ENCODE measurements at places on chromosomes 2 and 18.

- ATAC-seq = no peak
Measured at GRCh38 chr2:75607988-75608683, 38.4 kb upstream of the MRPL19 start.

DNA sequence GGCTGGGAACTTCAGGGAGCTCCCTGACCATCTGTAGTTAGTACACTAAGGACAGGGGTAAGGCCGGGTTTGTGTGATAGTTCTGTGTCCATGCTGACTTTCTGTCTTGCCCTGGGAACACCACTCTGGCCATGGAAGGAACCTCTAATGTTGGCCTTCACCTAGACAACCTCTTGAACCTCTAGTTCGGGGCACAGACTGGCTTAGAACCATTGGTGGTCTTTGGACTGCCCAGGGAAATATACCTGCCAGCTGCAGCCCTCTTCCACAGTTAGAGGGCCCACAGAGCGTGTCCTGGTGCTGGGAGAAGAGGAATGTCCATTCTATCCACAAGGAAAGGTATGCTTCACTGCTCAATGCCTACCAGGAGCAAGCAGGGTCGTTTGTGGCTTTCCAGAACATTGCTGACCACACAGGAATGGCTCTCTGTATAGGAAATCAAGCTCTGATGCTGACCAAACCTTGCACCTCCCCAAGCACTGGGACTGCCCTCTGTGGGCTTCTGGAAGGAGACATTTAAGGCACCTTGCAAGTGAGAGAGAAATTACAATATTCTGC, 318.8 kb upstream of the EPAS1 start:
- ATAC-seq = no peak

GRCh38 chr2:72999729-73000725, 71.5 kb downstream of the SFXN5 start:
- peak; percentile 78 for ATAC-seq

- ATAC-seq = no peak
Measured at GRCh38 chr18:26993568-26993967, 128.1 kb upstream of the AQP4 start.

DNA sequence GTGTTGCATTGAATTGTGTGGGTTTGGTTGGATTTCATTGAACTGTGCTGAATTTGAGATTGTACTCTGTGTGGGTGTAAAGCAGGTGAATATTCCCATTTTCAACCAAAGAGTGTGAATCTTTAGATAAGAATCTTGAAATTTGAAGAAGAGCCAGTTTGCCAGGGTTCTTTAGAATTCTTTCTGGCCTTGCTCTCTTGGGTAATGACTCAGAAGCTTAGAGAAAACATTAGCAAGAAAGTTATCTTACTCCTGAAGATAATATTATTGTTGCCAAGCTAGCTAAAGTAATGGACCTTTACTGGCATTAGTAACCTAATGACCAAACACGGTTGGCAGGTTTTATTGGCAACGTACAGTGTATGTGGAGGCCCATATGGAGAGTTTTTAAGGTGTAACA, 46.4 kb upstream of the SIX3 start:
- no peak for ATAC-seq

DNA sequence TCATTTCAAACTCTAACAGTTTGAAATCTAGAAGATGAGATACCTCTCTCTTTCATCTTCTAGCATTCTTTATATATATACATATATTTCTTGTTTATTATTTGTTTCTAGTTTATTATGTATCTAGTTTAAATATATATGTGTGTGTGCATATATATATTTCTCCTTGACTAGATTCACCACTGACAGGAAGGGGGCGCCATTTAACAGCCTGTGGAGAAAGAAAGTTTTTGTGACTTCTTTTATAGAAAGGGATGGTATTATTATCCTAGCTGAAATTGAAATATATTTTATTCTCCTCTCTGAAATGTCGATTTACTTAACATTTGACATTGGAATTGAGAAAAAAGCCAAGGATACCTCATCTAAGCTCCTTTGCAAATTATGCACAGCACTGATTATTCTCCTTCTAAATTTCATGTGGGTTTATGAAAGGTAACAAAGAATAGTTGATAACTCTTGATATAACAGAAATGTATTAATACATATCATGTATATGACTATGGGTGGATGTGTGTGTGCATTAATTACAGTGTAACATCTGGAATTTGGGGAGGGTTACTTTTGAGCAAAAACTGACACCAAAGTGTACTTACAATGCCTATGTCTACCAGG, 160.7 kb upstream of the NT5C1B start:
- no peak for ATAC-seq

DNA sequence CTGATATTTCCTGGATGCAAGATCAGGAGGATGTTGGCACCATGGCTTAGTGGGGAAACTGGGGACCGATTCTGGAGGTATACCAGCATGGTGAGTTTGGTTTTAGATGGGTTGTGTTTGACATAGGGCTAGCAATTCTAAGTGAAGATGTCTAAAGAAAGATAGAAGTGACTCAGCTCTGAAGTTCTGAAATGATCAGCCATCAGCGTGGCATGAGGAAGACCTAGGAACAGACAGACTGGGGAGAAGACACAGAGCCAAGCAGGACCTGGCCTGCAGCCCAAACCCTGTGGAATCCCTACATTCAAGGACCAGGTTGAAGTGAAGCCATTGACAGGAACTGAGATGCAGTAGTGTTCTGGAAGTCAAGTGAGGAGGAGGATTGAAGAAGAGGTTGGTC, 39.8 kb downstream of the HRH4 start:
- no peak for ATAC-seq

- no peak for ATAC-seq
Measured at GRCh38 chr2:95010126-95010525, 15.4 kb upstream of the MAL start.

DNA sequence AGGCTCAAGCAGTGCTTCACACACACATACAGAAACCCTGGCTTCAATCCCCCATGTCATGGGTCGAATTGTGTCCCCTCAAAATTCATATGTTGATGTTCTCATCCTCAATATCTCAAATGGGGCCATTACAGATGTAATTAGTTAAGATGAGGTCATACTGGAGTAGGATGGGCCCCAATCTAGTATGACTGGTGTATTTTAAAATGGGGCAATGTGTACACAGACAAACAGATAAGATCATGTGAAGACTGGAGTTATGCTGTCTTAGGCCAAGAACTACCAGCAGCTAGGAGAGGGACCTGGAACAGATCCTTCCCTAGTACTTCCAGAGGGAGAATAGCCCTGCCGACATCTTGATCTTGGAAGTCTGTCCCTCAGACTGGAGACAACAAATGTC, 167.7 kb downstream of the MYO3B start:
- no peak for ATAC-seq

- ATAC-seq = no peak
Measured at GRCh38 chr2:177868806-177869205, 203.8 kb downstream of the PDE11A start.

GRCh38 chr2:78553866-78554647, 471.4 kb upstream of the REG3G start:
- no peak for ATAC-seq

- ATAC-seq = no peak
Measured at GRCh38 chr2:238820916-238821315, 27.0 kb upstream of the TWIST2 start.

- ATAC-seq = no peak
Measured at GRCh38 chr2:72613931-72614330, 211.9 kb downstream of the EXOC6B start.

DNA sequence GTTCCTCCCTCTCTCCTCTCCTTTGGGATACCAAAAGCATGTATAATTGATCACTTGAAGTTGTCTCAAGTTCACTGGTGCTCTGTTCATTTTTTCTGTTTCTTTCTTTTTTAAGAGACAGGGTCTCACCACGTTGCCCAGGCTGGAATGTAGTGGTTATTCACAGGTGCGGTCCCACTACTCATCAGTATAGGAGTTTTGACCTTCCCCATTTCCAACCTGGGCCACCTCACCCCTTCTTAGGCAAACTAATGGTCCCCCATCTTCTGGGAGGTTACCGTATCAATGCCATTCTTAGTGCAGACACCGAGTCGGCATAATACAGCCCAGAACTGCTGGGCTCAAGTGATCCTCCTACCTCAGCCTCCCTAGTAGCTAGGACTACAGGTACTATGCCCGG, 31.3 kb upstream of the TMEM247 start:
- no peak for ATAC-seq

DNA sequence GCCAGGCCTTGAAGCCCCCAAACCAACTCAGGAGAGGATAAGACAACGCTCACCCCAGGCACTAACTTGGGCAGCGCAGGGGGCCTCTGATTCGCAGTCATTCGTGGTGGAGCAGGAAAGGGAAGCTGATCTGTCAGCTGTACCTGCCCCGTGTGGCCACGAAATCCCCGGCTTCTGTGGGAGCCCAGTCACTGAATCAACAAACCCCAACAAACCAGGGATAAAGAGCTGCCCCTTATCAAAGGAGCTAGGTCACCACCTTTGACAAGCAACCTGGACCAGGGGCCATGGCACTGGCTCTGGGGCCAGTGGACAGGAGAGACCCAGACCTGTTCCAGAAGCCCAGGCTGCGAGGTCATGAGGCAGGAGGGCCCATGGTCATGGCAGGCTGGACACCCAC, 14.5 kb downstream of the SDC1 start:
- no peak for ATAC-seq

DNA sequence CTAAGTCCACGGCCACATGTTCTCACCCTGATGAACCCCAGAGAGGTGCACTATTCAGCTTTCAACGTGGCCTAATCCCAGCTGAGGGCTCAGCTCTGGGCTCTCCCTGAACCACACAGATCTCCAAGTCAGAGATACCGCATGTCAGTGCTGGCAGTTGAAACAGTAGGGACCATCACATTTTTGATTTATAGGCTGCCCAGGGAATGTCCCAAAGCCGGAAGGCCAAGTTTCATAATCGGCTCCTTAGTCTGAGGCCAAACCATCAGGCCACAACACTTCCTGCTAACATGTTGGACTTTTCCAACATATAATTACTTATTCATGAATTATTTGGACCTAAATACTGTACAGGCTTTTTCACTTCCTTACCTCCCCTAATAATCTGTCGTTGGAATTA, 91.9 kb upstream of the KLHL29 start:
- ATAC-seq = no peak

DNA sequence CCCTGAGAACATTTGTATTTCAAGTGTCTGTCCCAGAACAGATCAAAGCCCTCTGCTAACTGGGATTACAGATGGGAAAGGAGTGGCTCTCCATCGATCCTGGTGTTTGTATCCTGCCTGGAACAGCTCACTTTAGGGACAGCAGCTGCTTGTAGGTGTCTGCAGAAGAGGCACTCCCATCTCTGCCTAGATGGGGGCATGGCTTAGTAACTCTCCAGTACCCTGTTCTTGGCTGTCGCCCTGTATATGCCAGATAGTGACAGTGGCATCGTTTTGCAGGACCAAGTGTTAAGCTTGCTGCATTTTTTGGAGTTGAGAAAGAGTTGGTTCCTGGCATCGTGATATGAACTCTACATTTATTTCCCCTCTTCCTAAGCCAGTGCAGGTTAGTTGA, 189.9 kb downstream of the SH3RF3 start:
- ATAC-seq = no peak

GRCh38 chr2:156459720-156460119, 23.5 kb downstream of the GPD2 start:
- ATAC-seq = no peak

DNA sequence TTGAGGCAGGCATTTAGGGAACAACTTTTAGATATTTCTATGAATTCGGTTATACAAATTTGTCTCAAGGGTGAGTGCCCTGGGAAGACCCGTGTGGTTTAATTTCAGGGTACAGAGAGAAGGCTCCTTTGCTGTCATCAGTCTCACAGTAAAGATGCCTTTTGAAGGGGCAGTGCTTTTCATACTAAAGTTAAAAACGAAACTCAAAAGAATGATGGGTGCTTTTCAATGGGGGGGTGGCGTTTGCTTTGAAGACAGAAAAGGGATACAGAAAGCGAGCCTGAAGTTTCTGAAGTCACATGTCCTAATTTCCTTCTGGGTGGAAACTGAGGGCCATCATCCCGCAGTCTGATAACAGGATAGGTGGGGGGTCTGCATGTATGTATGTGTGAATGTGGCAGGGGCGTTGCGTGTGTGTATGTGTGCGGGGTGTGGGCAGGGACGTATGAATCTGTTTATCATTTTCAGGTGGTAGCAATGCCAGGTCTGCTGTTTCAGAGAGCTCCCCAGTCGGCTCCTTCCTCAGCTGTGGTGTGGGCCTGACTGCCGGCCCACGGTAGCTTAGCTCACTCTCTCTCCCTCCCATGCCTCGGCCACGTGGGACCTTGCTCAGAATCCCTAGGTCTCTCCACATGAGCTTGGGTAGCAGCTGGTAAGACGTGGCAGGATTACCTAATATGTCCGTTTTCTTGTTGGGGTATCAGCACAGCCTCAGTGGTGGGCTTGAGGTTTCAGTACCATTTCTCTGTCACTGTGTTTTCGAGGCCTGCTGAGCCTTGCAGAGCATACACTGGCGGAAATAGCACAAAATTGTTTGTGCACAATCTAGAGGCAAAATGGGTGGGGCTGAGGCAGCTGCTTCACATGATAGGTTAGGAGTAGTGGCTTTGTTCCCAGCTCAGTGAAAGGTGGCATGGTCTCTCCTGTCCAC, 32.7 kb downstream of the ARHGAP25 start:
- ATAC-seq = peak; percentile 15

DNA sequence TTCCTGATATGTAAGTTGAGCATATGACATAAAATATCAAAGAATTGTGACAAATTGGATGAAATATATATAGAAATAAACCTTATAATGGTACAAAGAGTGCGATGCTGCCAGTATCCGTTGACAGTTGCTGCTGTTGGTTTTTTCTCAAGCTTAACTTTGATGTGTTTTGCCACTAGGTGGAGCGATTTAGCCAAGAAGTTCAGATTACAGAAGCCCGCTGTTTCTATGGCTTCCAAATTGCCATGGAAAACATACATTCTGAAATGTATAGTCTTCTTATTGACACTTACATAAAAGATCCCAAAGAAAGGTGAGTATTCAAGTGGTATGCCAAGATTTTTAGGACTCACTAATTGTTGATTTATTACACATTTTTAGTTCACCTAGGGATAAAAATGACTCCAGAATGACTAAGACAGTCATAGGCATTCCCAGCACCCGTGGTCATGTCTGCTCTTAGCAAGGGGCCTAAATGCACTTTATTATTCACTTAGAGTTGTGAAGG, 2.1 kb downstream of the RRM2 start:
- ATAC-seq = no peak

DNA sequence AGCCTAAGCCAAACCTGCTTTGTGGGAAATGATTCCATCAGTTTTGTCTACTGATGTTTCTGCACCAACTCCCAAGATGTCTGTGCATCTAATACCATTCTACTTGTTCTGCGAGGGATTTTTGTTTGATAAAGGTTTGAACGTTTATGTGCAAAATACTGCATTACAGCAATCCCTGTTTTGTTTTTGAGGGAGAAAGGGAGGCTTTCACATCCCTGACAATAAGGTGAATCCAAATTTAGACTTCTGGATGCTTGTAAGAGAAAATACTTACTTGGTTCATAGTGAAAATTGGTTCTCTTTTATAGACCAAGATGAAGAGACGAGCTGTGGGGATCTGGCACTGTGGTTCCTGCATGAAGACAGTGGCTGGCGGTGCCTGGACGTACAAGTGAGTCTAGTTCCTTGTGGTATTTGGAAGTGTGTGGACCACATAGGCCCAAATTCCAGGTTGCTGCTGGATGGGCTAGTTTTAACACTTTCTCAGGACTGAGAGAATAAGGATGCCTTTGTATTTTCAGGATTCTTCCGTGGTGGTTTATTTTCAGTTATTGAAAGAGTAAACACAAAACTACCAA, 1.1 kb downstream of the RPL37A start:
- ATAC-seq = no peak
